ENCODE measurements at places on chromosomes 3 and 15.

GRCh38 chr15:65862682-65863081 is 6.6 kb upstream of the RAB11A start:
- DNase-seq: peak; percentile 46

GRCh38 chr15:96887730-96888129 is 557.2 kb downstream of the NR2F2 start:
- DNase-seq: no peak

DNA sequence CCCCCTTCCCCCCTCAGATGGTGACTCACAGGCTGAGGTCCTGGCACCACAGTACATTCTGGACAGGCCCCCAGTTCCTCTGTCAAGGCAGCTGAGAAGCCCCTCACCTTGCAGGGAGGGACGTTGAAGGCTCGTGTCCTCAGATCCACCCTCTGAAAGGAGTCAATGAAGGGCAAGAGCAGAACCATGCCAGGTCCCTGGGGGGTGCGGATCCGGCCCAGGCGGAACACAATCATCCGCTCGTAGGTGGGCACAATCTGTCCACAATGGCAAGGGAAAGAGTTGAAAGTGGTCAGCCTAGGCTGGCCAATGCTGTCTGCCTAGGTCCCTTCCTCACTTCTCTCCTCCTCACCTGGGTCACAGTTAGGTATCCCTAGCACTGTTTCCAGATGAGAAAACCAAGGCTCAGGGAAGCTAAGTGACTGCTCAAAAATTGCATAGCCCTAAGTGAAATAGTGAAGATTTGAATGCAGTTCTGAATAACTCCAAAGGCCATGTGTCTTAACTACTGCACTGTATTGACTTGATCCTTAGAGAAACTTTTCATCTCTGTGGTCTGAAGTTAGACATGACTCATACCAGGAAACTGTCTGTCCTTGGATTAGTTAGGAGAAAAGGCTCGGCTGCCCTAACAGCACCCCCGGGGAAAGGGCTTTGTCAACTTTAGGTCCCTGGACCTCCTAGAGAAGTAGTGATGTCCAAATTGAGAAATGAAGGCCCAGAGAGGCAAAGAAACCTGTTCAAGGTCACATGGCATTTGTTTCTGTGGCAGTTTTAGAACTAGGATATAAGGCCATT is 2.9 kb downstream of the STOML1 start:
- DNase-seq: no peak

- no peak for DNase-seq
These were observed 66.4 kb upstream of the PLXNA1 start for GRCh38 chr3:126916546-126916945.

GRCh38 chr3:128356822-128357221 is 109.9 kb downstream of the DNAJB8 start:
- no peak for DNase-seq

DNA sequence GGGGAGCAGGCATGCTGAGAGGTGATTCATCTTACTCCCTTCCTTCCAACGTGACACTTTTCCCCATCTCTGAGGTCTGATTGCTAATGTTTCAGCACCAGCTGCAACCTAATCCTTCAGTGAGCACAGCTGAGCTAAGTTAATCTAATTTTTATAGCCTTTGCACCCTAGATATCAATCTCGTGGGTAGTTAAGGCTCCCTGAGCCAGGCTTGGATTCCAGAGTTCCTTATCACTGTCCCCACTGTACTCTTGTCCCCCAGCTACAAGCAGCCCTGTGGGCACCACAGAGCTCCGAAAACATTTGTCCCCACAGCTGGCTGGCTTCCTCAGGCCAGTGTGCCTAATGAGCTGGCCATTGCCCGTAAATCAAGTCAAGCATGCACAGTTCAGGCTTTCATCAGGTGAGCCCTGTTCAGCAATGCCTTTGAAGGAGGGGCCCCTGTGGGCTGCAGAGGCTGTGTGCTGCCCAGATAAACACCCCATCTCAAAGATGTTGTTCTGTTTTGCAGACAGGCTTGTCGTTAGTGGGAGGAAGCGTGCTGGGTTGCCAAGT is 376.9 kb upstream of the RASGRP1 start:
- no peak for DNase-seq

DNA sequence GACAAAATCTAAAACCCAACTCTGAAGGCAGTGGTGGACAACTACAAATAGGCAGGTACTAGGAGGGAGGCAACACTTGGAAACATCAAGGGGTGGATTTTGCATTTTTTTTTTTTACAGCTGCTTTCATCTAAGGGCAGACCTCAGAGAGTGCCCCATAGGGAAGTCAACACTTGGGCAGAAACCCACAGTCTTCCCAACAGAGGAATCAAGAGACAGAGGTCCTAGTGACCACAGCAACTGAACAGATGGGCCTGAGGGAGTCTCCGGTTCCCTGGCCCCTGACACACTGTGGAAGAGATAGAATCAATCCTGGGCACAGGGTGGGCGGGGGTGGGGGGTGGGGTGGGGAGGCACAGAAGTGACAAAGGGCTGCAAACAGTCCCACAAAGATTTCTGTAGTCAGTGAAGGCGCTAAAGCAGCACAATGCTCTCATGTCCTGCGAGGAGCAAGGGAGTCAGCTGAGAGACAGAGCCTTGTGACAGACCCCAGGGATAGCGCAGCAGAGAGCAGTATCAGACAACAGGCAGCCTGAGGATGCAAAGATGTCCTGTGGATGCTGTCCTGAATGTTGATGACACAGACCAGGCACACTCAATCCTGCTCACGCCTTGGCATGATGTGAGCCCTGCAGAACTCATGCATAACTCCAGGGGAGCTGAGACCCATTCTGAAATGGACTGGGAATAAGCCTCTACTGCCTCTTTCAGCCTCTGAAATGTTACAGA is 6.9 kb upstream of the RFTN1 start:
- DNase-seq: no peak

GRCh38 chr3:65968996-65969395 is 69.7 kb downstream of the MAGI1 start:
- DNase-seq: no peak

DNA sequence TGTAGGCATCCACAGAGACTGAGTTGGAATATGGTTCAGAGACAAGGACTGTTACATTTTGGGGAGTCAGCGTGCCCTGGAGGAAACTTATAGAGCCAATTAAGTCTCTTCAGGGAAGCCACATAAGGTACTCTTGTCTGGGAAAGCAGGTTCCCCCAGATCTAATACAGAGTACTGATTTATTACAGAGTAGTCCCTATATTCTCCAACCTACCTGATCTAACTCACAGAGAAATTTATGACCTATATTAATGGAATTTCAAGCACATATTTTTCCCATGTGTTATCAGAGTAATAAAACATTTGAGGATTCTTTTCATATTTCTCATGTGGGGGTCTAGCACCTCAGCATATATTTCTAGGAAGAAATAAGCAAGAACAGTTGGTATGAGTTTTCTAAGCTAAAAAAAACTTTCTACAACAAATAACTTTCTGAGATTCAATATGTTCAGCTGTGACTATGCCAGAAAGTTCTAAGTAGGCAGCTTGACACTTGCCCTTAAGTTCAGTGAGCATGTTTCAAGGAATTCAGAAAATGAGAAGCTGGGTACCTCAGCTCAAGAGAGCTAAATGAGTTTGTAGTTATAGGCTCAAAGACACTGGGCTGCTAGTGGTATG is 75.3 kb upstream of the COL8A1 start:
- no peak for DNase-seq

DNA sequence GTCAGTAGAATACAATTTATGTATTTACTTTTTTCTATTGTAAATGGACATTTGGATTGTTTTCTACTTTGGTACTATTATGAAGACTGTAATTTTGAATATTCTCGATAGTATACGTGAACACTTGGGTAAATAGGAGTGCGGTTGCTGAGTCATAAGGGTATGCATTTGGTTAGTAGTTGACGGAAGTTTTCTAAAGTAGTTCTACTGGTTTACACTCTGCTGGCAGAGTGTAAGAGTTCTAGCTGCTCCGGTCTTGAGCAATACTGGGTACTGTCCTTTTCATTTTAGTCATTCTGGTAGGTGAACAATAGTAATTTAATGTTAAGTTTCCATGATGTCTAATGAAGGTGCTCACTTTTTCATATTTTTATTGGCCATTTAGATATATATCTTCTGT is 70.0 kb downstream of the MEF2A start:
- no peak for DNase-seq

DNA sequence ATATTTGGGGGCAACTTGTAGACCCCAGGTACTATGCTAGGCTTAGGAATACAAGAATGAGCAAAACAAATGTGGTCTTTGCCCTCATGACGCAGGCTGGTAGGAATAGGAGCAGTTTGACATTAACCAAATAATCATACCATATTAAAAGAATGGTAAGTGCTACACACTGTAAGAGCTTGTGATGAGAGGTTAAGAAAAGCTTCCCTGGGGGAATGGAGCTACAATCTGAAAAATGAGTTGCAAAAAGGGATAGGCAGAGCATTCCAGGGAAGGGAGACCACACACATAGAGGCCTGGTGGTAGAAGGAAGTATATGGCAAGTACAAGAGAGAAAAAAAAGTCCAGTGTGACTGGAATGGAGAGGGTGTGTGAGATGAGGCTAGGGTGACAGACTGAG is 37.3 kb downstream of the TMOD3 start:
- no peak for DNase-seq
